ENCODE measurements at places on chromosomes 5 and 9.

GRCh38 chr9:89825669-89826068 lies 220.9 kb downstream of the GADD45G start:
- H3K27ac ChIP-seq, result no peak overlapping the region
- DNase-seq, result no peak
- no peaks in the 10 kb centered on the region for H3K36me3 ChIP-seq
- H3K4me1 ChIP-seq, result peaks cover 16% of the 10 kb centered on the region
- H3K27me3 ChIP-seq, result no peaks in the 10 kb centered on the region
- no peak overlapping the region for H3K4me3 ChIP-seq

- no peak for DNase-seq
- H3K27ac ChIP-seq, result no peak overlapping the region
- no peaks in the 10 kb centered on the region for H3K27me3 ChIP-seq
- H3K4me3 ChIP-seq, result no peak overlapping the region
Measured at GRCh38 chr9:13719446-13719845, 440.0 kb upstream of the MPDZ start.

DNA sequence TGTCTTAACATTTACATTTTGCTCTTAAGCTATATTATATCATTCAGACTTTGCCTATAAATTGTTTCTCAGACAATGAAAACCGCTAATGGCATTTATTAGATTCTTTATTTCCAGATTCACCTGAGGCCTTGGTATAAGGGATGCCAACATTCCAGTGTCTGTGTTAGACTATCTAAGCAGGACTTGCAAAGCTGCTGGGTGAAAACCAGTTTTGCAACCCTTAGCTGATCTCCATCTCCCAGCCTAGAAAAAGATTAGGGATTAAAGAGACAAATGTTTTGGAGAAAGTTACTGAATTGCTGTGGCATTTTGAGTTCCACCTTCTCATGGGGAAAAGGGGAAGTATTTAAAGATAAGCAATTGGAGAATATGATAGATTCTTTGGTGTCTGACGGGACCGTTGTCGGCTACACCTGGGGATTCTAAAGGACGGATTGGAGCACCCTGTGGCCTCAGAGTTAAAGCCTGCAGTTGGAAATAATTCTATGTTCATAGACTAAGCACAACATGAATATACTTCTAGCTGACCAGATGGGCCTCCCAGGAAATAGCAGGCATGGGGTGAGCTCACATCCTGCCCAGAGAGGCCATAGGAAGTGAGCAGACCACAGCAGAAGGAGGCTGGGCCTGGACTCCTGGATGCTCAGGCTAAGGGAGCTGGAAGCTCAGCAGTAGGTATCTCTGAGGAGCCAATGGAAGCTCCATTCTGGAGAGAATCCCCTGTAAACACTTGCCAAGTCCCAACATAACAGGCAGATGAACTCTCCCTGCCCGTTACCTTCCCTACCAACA lies 21.8 kb downstream of the ENTREP1 start:
- H3K4me3 ChIP-seq, result no peak overlapping the region
- H3K27me3 ChIP-seq, result peaks cover 18% of the 10 kb centered on the region
- H3K27ac ChIP-seq, result no peak overlapping the region
- H3K4me1 ChIP-seq, result no peaks in the 10 kb centered on the region

DNA sequence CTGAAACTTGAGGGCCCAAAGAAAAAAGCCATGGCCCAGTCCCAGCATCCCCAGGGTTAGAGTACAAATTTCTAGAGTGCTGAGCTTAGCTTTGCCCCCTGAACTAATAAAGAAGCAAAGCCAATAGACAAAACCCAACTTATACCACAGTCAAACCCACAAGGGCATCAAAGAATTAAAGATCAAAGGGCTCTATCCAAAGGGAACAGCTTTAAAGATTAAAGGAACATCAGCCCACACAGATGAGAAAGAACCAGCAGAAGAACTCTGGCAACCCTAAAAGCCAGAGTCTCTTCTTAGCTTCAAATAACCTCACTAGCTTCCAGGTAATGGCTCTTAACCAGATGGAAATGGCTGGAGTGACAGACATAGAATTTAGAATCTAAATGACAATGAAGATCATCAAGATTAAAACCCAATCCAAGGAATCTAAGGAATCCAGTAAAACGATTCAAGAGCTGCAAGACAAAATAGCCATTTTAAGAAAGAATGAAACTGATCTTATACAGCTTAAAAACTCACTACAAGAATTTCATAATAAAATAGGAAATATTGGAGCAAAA lies 93.9 kb downstream of the YIPF5 start:
- H3K4me3 ChIP-seq, result no peak overlapping the region
- no peaks in the 10 kb centered on the region for H3K4me1 ChIP-seq
- no peak for DNase-seq
- no peak overlapping the region for H3K27ac ChIP-seq

- no peak for DNase-seq
- no peak overlapping the region for H3K4me3 ChIP-seq
- no peak overlapping the region for H3K27ac ChIP-seq
- H3K4me1 ChIP-seq, result no peaks in the 10 kb centered on the region
Measured at GRCh38 chr9:93177676-93178075, 6.3 kb upstream of the WNK2 start.

- no peaks in the 10 kb centered on the region for H3K27me3 ChIP-seq
- no peak overlapping the region for H3K27ac ChIP-seq
- no peak overlapping the region for H3K4me3 ChIP-seq
- H3K36me3 ChIP-seq, result no peaks in the 10 kb centered on the region
- H3K4me1 ChIP-seq, result no peaks in the 10 kb centered on the region
Measured at GRCh38 chr5:5246736-5247135, 106.6 kb downstream of the ADAMTS16 start.

- H3K4me3 ChIP-seq, result no peak overlapping the region
- H3K27ac ChIP-seq, result no peak overlapping the region
- H3K4me1 ChIP-seq, result peaks cover 13% of the 10 kb centered on the region
- DNase-seq, result no peak
Measured at GRCh38 chr9:19470567-19470966, 61.8 kb downstream of the ACER2 start.

DNA sequence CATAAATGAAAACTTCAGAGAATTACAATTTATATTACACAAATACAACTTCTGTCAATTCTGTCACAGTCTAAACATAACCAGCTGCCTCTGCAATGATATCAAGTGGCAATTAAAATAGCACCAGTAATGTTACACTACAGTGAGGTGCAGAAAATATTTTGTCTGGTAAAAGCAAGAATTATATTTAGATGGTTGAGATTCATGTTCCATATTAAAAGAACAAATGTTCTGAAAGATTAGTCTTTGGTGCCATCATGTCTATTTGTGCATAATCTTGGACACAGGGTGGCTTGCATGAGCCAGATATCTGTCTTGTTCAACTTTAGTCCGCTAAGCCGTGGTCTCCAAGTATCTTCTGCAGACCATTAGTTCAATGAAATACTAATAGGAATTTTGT lies 29.0 kb upstream of the PRR16 start:
- H3K27ac ChIP-seq, result no peak overlapping the region
- DNase-seq, result no peak
- H3K4me1 ChIP-seq, result no peaks in the 10 kb centered on the region
- no peak overlapping the region for H3K4me3 ChIP-seq
- no peaks in the 10 kb centered on the region for H3K36me3 ChIP-seq

- DNase-seq, result peak; percentile 43
- peak overlapping the region; percentile 88 for H3K27ac ChIP-seq
- H3K4me3 ChIP-seq, result peak overlapping the region; percentile 62
- H3K27me3 ChIP-seq, result peaks cover 51% of the 10 kb centered on the region
Measured at GRCh38 chr5:171420431-171421241, 1.2 kb downstream of the FGF18 start.

GRCh38 chr5:148563021-148563420 lies 91.3 kb downstream of the HTR4 start:
- no peak for DNase-seq
- H3K4me3 ChIP-seq, result no peak overlapping the region
- H3K27me3 ChIP-seq, result peaks cover 31% of the 10 kb centered on the region
- H3K27ac ChIP-seq, result no peak overlapping the region
- H3K4me1 ChIP-seq, result no peaks in the 10 kb centered on the region

DNA sequence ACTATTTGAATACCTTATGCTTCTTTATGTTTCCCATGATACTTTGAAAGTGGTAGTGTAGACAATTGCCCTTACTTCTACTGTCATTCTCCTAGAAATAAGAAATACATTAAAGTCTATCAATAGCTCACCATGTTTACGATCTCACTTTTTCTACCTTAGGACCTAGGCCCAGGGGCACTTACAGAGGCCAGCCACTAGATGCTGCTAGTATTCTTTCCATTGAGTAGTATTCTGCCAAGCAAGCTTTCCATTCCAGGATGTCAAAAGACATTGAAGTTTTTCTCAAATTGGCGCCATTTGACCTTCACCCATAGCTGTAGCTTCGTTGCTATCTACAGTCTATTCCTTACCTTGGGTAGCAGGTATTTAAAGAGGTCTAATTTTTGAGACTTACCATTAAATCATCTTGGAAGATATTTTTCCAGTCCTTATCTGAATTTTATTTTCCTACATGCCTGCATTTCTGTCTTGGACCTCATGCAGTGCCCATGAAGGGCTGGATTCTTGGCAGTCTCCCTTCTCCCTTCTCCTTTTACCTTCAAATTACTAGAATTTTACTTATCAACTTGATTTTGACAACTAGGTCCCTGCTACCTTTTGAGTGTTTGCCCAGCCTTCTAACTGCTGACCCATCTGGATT lies 246.0 kb upstream of the NUDT12 start:
- no peaks in the 10 kb centered on the region for H3K4me1 ChIP-seq
- no peak overlapping the region for H3K27ac ChIP-seq
- DNase-seq, result no peak
- H3K4me3 ChIP-seq, result no peak overlapping the region

GRCh38 chr5:15366676-15367391 lies 133.1 kb upstream of the FBXL7 start:
- no peak for DNase-seq
- H3K27ac ChIP-seq, result no peak overlapping the region
- no peaks in the 10 kb centered on the region for H3K27me3 ChIP-seq
- H3K36me3 ChIP-seq, result no peaks in the 10 kb centered on the region
- no peak overlapping the region for H3K4me3 ChIP-seq

DNA sequence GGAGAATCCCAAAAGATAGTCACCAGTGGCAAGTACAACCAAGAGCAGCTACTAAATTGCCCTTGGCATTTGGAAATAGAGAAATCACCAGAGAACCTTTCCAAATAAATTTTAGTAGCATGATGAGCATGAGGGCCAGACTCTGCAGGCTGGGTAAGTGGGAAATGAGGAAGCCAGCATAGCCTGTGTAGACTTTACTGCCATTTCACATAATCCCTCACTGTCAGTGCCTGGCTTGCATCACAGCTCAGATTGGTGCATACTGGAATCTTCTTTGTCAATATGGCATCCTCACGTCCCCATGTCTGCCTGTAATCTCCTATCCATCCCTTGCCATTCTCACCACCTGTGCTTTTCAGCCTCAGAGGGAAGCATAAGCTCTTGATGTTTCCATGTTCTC lies 14.5 kb downstream of the GRAMD2B start:
- peaks cover 37% of the 10 kb centered on the region for H3K36me3 ChIP-seq
- peak overlapping the region; percentile 7 for H3K4me3 ChIP-seq
- peaks cover 32% of the 10 kb centered on the region for H3K4me1 ChIP-seq

GRCh38 chr5:36135988-36136387 lies 15.7 kb downstream of the LMBRD2 start:
- DNase-seq, result no peak
- H3K36me3 ChIP-seq, result peaks cover 77% of the 10 kb centered on the region
- no peak overlapping the region for H3K4me3 ChIP-seq
- no peak overlapping the region for H3K27ac ChIP-seq

- no peaks in the 10 kb centered on the region for H3K27me3 ChIP-seq
- H3K4me3 ChIP-seq, result no peak overlapping the region
- no peaks in the 10 kb centered on the region for H3K36me3 ChIP-seq
- no peak for DNase-seq
- no peak overlapping the region for H3K27ac ChIP-seq
- H3K4me1 ChIP-seq, result no peaks in the 10 kb centered on the region
Measured at GRCh38 chr5:98535901-98536300, 237.6 kb upstream of the RGMB start.

GRCh38 chr5:151886546-151887275 lies 37.9 kb downstream of the GLRA1 start:
- no peak overlapping the region for H3K4me3 ChIP-seq
- no peaks in the 10 kb centered on the region for H3K4me1 ChIP-seq
- H3K27me3 ChIP-seq, result no peaks in the 10 kb centered on the region

DNA sequence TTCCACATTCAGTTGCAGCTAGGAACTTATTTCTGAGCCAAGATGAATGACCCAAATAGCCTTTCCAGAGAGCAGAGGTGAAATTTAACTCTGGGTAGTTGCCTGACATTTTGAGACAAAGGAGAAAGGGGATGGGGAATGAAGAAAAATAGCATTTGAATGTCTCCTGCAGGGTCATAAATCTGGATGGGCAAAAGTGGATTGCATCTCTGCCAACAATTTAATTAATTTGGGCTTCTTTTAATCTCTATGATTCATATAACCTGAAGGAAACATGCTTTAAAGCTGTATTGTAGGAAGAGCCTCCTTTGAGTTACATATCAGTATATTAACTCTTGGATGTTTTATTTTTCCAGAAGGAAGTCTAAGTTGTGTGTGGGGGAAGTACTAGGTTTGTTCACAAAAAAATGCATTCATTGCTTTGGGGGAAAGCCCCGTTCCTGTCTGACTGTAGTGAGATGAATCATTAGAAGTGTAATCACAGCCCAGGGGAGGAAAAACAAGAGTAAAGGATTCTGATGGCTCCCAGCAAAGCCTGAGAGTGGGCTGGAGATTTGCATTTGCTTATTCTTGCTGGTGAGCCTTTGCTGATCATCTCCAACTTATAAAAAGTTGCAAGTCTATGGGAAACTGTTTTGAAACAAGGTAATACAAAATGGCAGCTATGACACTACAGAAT lies 133.0 kb upstream of the IQGAP2 start:
- DNase-seq, result no peak
- H3K4me1 ChIP-seq, result peaks cover 40% of the 10 kb centered on the region
- peak overlapping the region; percentile 68 for H3K4me3 ChIP-seq
- peak overlapping the region; percentile 97 for H3K27ac ChIP-seq
- peaks cover 2% of the 10 kb centered on the region for H3K27me3 ChIP-seq

DNA sequence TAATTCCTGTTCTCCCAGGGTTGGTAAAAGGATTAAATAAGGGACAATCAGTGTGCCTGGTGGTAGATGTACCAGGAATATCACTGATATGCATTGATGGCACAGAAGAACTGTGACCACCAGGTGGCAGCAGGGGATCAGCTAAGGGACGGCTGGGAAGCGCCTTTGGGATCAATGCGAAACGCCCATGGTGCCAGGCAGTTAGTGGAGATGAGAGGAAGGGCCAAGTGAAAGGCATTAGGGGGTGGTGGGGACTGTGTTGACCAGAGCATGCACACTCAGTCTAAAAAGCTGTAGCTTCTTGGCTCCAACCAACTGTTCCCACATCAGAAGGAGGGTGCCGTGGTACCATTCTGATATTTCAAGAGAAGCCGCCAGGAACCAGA lies 55.6 kb downstream of the ARHGEF37 start:
- H3K36me3 ChIP-seq, result no peaks in the 10 kb centered on the region
- H3K4me1 ChIP-seq, result peaks cover 19% of the 10 kb centered on the region
- H3K27me3 ChIP-seq, result no peaks in the 10 kb centered on the region
- no peak overlapping the region for H3K27ac ChIP-seq
- H3K4me3 ChIP-seq, result no peak overlapping the region
- peak; percentile 80 for DNase-seq

Measured in activated T-cell treated with anti-CD3 and anti-CD28 coated beads, Interleukin-2, amount 50 U/mL, for 24 hours (primary cell).